Stimulated activated CD8-positive, alpha-beta memory T cell treated with anti-CD3 and anti-CD28 coated beads, Interleukin-2, amount 100 ng/mL, for 1 hour (primary cell): ENCODE measurements at places on chromosomes 11 and 22.

- no peak for DNase-seq
Measured at GRCh38 chr22:45088576-45088975, 75.1 kb upstream of the NUP50 start.

DNA sequence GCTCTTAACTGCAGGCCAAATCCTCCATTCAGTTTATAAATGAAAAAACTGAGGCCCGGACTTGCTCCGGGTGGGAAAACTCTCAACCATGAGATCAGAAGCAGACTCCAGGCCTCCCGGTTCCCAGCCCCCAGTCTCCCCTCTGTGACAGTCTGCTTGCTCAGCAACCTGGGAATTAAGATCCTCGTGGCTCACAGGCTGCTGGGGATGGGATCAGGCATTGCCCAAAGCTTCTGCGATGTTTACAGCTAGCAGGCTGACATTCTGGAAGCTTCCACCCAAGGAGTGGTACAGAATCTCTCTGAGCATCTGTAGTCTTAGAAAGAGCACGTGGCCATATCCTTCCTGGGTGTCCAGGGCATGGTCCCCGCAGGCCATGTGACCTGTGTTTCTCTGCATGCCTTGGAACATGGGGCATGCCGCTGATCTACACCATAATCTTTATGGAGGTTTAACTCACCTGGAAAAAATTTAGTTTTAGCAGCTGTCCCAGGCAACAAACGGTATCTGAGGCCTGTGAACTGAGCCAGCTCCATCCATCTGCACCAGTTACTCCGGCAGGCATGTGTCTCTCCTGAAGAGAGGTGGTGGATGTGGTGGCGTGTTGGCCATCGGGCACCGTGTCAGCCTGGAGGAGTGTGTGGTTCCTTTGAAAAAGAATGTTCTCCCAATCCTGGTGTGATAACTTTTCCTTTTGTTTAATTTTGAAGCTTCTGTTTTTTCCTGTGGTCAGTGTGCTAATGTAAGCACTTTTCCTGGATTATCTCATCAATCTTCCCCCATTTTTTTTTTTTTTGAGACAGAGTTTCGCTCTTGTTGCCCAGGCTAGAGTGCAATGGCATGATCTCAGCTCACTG is 7.9 kb downstream of the FBLN1 start:
- no peak for DNase-seq

DNA sequence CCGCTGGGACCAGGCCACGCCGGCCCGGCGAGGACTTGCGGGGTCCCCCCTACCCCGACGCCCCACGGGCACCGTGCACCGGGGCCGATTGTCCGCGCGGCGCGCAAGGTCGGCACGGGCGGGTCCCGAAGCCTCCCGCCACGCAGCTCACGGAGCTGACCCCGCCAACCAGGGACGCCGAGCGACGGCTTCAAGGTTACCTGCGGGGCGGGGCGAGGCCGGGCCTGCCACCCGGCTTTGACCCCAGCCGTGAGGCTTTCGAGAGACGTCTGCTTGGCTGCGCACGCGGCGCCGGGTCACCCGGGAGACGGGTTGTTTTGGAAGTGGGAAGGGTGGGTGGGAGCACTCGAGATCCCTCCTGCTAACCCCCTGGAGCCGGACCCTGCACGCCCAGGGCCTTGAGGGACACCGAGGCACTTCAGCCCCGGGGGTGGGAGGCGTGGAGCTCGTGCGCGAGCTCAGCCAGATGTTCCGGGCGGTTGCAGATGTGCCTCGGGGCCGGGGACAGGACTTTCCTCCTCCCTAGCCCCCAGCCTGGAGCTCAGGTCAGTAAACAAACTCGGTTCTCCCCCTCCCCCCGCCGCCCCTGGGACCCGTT is 3.2 kb upstream of the WNT11 start:
- no peak for DNase-seq

GRCh38 chr11:114279792-114280546 is 16.2 kb upstream of the NNMT start:
- no peak for DNase-seq

DNA sequence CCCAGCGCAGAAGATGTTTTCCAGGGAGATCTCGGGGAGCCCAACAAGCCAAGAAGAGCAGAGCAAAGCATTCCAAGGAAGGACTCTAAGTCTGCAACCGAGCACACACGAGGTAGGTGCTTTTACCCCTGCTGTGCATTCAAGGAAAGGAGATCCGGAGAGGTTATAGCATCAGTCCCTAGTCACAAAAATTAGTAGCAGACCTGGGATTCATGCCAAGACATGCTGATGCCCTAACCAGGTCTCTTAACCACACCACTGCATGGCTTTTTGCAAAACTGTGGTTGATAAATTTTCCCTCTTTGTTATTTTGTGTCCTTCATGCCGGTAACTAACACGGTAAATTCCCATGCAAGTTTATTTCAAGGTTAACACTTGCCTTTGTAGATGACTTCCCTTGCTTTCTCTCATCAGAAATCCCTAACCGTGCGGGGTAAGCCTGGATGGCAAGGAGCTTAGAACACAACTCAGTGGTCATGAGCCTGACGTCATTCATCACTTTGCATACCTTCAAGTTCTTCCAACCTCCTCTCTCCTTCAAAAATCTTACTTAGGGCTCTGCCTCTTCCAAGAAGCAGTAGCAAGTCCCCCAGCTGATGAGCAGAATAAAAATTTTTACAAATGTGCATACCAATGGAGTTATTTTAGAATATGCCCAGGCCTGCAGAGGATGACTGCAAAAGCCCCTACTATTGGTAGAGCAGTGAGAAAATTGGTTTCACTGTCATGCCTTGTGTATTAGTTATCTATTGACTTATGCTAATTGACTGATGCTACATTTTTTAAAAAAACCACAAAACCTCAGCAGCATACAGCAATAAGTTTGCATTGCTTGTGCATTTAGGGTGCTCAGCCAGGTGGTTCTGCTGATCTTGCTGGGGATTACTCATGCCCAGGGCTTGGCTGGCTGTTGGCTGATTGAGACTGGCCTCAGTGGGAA is 465.1 kb downstream of the MN1 start:
- DNase-seq: no peak

DNA sequence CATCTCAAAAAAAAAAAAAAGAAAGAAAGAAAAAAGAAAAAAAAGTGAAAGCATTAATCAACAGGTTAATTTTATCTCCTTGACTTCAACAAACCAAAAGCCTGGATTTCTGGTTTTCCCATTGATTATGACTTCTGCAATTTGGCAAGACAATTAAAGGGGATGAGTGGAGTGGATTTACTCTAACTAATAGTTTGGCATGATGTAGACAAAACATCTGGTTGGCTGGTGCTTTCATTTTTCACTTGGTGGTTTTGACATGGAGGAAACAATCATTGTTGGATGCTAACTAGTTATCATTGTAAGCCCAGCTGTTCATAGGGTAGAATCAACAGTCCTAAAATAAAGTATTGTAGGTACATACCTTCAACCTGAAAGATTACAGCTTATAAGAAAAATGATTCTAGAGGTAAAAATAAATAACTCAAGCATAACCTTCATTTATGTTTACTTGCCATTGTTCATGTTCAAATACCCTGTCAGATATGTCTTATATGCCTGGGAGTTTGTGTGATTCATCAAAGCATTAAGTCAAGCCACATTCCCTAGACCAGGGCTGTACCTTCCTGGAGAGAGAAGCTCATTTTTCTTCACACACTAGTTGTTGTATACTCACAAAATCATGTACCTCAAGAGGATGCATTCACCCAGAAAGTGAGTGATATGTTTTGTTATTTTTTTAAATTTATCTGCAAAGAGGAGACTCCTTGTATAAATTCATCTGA is 15.1 kb downstream of the FIBIN start:
- DNase-seq: no peak

GRCh38 chr11:86745571-86745970 is 54.8 kb upstream of the PRSS23 start:
- DNase-seq: no peak

- DNase-seq: no peak
Measured at GRCh38 chr11:69430566-69430965, 50.9 kb upstream of the LINC01488 start.

DNA sequence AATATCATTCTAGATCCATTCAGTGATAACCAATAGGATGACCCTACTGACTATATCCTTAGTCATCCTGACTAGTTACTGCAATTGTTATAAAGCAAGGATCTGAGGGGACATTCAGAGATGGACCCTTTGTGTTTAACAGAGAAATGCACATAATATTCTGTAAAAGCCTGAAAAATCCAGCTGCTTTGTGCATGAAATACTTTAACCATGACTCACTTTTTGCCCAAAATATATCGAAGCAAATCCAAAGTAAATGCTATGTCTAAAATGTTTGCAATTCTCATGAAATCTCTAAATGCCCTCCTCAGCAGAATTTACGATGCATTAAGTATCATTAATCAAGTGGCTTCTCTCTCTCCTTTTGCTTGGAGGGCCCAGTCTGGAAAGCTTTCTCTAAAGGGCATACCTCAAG is 178.8 kb upstream of the MTMR2 start:
- no peak for DNase-seq

DNA sequence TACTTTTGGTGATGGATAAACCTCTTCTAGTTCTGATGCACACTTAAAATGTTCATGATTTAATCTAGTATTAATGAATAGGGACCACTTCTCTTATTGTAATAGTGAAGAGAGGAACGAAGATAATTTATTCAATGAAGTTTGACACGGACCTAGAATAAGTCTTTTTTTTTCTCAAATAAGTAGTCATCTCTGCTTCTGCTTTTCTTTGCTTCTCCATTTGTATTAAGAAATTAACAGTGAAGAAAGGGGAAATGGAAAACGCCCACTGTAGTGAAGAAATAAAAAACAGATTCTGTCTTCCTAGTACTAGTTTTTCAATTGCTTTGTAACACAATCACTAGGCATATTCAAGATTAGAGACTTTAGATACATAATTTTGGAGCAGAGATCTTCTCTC is 73.0 kb downstream of the CD44 start:
- no peak for DNase-seq

GRCh38 chr22:19729507-19729906 is 6.2 kb downstream of the GP1BB start:
- no peak for DNase-seq

- no peak for DNase-seq
Measured at GRCh38 chr11:65448418-65449105, 26.0 kb downstream of the NEAT1 start.

- DNase-seq: no peak
Measured at GRCh38 chr11:31757260-31757835, 53.8 kb downstream of the PAX6 start.

DNA sequence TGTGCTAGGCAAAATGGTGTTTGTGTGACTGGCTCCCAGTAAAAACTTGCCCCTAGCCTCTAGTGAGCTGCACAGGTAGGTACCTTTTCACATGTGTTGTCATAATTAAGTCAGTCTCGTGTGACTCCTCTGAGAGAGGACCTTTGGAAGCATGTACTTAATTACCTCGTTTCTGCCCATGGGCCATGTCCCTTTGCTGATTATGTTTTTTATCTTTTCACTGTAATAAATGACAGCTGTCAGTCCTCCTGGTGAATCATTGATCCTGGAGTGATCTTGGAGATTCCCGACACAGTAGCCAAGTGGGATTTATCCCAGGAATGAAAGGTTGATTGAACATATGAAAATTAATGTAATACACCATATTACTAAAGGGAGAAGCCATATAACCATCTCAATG is 12.5 kb upstream of the CLNS1A start:
- DNase-seq: no peak

DNA sequence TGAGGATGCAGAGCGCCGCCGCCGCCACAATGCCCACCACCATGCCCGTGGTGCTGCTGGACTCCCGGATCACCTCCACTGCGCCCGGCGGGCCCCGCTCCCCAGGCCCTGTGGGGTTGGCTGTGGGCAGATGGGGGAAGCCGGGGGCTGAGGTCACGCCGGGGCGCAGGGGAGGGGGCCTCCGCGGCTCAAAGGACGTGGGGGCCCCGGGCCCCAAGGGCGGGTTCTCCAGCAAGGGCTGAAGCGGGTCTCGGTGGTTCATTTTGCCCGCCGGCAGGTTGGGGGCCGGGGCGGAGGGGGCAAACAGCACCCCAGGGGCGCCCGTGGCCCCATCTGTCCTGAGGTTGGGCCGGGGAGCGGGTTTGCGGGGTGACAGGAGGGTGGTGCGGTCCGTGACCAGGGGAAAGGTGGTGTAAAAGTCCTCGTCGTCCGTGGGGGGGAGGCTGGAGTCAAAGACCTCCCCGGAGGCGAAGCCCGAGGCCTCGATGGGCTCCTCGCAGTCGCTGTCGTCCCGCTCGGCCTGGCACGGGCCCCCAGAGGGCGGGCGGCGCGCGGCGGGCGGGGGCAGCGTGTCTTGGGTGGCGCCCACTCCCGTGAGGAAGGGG is 16.5 kb downstream of the SLC22A12 start:
- DNase-seq: no peak

GRCh38 chr11:59559886-59560285 is 48.5 kb downstream of the OR4D9 start:
- DNase-seq: no peak

DNA sequence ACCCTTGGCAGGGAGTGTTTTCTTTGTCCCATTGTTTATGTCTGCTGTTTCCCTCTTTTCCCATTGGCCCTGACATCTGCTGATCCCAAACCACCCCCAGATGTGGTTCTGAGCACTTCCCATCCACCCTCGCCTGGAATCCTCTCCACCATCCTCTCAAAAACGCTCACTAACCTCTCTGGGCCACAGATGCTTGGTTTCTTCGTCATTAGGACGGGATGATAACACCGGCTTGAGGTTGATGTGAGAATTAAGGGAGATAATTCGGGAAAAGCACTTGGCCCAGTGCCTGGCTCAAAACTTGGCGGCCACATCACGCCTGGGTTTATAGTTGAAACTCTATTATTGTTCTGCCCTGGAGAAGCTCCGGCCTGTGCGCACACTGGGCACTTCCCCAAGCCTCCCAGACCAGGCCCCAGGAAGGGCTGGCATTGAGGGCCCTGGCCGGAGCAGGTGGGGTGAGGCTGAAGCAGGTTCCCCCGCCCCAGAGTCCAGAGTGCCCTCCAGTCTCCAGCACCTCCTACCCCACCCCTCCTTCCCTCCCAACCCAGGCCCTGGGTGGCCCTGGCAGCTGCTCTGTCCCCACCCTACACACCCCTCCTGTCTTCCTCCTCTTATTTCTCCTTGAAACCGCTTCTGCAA is 63.7 kb downstream of the CYTH4 start:
- DNase-seq: no peak

DNA sequence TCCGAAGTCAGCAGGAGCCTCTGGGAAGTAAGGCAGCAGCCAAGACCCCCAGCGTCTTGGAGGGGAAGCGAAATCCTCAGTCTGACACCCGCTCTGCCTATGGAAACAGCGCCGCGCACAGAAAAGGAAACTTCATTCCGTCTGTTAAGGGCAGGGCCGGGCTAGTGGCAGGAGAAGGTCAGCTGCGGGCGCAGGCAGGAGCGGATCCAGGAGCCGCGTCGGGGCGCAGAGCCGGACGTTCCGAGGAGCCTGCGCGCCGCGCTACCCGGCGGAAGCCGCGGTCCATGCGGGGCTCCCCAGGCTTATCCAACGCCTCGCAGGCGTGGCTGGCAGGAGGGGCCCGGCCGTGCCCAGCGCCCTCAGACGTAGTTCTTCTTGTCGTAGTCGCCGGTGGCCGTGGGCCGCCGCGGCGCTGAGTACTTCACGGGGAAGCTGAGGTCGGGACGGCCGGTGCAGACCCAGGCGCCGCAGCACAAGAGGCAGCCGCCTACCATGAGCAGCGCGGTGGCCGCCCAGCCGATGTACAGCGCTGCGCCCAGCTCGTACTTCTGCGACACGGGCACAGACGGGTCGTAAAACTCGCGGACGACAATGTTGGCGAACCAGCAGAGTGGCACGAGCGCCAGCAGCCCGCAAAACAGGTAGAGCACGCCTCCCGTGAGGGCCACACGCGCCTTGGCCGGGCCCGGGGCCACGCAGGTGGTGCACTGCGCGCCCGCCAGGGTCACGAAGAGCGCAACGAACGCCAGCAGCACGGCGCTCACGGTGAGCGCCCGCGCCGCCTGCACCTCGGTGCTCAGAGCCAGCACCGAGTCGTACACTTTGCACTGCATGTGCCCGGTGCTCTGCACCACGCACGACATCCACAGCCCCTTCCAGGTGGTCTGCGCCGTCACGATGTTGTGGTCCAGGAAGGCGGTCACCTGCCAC is 705 bp downstream of the CLDN5 start:
- DNase-seq: no peak
